ENCODE measurements at places on chromosomes 2 and 18. TPM values are rescaled to one million over a fixed set of nuclear protein-coding genes. Genes with fewer than 3 reads are reported as not detected.

Gene MITD1
- 19.3 TPM for total RNA-seq

Gene PLB1
- not detected for total RNA-seq

Gene GLS
- 41.6 TPM for total RNA-seq

Gene KCTD1
- 14.4 TPM for total RNA-seq
